Activated T-helper 17 cell treated with anti-CD3 and anti-CD28 coated beads, Interleukin-2, amount 50 U/mL, for 72 hours (primary cell): ENCODE measurements at places on chromosomes 16 and 17. TPM values are rescaled to one million over a fixed set of nuclear protein-coding genes. Genes with fewer than 3 reads are reported as not detected.

The SCNN1G gene
- total RNA-seq = not detected

The GNAO1 gene
- 0.74 TPM for total RNA-seq

The KRT23 gene
- total RNA-seq = not detected

The AANAT gene
- not detected for total RNA-seq

The GJD3 gene
- total RNA-seq = not detected

DNA sequence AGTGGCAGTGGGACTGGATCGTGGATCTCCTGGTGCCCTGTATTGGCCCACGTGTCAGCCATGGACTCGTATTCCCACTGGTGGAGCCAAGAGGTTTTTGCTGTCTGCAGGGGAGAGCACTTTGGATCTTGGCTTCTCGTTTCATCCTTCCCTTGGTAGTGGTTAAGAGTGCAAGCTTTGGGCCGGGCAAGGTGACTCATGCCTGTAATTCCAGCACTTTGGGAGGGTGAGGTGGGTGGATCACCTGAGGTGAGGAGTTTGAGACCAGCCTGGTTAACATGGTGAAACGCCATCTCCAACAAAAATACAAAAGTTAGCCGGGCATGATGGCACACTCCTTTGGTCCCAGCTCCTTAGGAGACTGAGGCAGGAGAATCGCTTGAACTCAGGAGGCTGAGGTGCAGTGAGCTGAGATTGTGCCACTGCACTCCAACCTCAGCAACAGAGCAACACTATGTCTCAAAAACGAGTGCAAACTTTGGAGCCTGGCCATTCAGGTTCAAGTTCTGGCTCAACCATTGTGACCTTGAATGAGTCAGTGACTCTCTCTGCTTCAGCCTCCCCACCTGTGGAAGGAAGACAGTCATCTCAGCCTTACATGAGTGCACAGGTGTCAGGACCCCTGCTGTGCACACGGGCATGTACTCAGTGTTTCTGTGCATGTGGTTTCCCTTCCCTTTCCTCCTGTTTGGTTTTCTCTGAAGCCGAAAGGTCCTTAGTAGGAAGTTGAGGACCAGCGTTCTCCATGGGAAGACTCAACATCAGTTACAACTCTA lies 57.4 kb downstream of the PLCG2 start:
- peaks cover 10% of the 10 kb centered on the region for H3K27me3 ChIP-seq
- no peak for ATAC-seq
- no peaks in the 10 kb centered on the region for H3K4me1 ChIP-seq
- H3K36me3 ChIP-seq = no peaks in the 10 kb centered on the region
- H3K27ac ChIP-seq = no peak overlapping the region

DNA sequence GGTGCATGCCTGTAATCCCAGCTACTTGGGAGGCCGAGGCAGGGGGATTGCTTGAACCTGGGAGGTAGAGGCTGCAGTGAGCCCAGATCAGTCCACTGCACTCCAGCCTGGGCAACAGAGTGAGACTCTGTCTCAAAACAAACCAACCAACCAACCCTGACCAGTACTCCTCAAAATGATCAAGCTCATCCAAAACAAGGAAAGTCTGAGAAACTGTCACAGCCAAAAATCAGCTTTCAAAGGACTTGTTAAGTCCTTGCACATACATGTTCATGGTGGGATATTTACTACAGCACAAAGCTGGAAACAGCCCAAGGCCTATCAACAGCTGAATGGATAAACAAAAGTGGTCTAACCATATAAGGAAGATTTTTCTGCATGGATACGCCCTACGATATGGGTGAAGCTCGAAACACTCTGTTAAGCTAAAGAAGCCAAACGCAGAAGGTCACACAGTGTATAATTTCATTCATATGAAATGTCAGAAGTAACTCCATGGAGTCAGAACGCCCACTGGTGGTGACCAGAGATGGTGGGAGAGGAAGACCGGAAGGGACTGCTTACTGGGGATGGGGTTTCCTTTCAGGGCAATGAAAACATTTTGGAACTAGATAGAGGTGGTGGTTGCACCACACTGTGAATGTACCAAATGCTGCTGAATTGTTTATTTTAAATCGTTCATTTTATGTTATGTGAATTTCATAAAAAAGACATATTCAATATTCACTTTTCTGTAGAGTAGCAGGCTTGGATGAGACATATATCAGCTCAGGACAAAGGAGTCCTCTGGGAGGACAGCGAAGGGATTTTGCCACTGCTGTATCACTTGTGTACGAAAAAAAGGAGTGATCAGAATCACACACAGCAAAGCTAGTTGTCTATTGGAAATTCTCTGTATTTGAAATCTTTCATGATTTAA lies 17.7 kb downstream of the CCL17 start:
- no peak for ATAC-seq
- no peaks in the 10 kb centered on the region for H3K4me1 ChIP-seq
- no peaks in the 10 kb centered on the region for H3K27me3 ChIP-seq
- peak overlapping the region; percentile 23 for H3K27ac ChIP-seq
- H3K36me3 ChIP-seq = peaks cover 4% of the 10 kb centered on the region

GRCh38 chr16:865026-865425 lies 64.5 kb upstream of the GNG13 start:
- H3K4me1 ChIP-seq = peaks cover 6% of the 10 kb centered on the region
- no peaks in the 10 kb centered on the region for H3K27me3 ChIP-seq
- ATAC-seq = no peak

DNA sequence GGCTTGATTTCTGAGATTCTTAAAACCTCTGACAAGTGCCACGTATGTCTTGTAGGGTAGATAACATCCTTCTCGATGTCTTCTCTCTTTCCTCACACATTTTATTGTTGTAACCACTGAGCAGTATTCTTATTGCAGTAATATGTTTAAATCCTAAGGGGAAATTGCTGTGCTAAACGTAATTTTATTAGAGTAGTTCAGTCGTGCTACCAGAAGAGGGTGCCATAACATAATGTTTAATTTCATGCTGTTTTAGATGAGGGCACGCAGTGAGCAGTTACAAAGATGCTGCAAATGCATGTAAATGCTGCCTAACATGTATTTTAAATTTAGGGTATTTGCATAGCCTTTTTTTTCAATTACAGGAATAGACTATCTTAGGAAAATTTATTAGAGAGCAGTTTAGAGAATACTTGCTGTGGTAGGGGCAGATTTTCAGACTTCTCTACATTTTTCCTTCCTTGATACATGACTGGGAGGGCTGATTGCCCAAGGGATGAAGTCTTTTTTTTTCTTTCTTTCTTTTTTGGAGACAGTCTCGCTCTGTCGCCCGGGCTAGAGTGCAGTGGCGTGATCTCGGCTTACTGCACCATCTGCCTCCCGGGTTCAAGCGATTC lies 51.7 kb downstream of the GAN start:
- no peak overlapping the region for H3K4me3 ChIP-seq
- no peaks in the 10 kb centered on the region for H3K27me3 ChIP-seq
- H3K4me1 ChIP-seq = peaks cover 6% of the 10 kb centered on the region
- ATAC-seq = peak; percentile 56

DNA sequence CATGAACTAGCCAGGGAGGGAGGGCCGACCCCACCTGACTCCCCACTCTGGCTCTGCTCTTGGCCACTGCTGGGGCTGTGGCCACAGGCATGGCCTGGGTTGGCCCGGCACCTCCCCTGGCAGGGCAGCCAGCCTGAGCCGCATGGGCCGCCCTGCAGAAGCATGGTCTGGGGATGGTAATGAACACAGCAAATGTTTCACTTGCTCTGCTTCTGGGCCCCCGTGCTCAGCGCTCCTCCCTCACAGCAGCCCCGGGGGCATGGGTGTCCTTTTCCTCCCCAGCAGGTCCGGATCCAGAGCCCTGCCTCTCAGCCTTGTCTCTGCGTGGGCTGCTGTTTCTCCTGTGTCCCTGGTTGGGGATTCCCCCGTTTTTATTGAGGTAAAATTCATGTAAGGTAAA lies 30.9 kb upstream of the KCNJ12 start:
- no peak for ATAC-seq
- H3K4me3 ChIP-seq = no peak overlapping the region
- H3K27ac ChIP-seq = no peak overlapping the region
- H3K4me1 ChIP-seq = no peaks in the 10 kb centered on the region
- H3K27me3 ChIP-seq = no peaks in the 10 kb centered on the region

DNA sequence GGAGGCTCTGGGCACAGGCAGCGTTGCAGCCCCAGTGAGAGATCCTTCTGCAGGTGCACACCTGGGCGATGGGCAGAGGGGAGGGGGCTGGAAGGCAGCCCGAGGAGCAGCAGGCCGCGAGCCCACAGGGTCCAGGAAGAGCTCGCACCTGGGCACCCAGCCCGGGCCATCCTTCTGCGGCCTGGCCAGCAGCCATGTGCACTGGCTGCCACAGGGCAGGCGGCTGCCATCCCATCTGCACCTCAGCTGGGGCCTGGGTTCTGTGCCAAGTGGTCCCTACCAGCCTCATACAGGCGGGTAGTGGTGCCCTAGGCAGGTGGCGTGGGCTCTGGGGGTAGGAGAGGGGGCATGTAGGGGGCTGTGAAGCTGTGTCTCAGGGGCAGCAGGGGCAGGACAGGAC lies 197.2 kb downstream of the RBFOX3 start:
- H3K27ac ChIP-seq = no peak overlapping the region
- H3K27me3 ChIP-seq = peaks cover 7% of the 10 kb centered on the region
- no peak for ATAC-seq
- no peaks in the 10 kb centered on the region for H3K4me1 ChIP-seq
- no peaks in the 10 kb centered on the region for H3K36me3 ChIP-seq

DNA sequence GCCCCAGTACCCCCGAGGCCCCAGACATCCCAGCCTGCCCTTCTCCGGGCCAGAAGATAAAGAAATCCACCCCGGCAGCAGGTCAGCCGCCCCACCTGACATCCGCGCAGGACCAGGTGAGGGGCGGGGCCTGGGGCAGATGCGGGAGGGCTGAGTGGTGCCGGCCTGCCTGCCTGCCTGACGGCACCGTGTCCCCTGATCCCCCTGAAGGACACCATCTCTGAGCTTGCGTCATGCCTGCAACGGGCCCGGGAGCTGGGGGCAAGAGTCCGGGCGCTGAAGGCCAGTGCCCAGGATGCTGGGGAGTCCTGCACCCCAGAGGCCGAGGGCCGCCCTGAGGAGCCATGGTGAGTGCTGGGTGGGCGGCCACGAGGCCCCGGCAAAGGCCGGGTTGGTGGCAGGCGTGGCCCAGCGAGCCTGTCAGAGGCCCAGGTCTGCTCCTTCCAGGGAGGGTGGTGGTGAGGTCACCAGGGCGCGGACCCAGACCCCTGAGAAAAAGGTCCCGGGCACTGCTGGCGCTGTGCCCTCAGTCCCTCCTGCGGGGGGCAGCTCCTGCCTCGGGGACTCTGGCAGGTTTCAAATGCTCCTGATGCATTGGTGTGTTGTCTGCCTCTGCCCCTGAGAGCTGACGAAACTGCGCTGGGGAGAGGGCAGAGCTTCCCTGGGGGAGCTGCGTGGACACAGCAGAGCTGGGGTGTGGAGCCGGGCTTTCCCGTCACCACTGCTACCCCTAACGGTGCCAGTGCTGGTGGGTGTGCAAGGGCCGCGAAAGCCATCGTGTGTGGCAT lies 1.2 kb downstream of the CDT1 start:
- ATAC-seq = peak; percentile 24
- peaks cover 66% of the 10 kb centered on the region for H3K36me3 ChIP-seq
- H3K27ac ChIP-seq = no peak overlapping the region
- H3K4me3 ChIP-seq = peak overlapping the region; percentile 60
- peaks cover 13% of the 10 kb centered on the region for H3K4me1 ChIP-seq

DNA sequence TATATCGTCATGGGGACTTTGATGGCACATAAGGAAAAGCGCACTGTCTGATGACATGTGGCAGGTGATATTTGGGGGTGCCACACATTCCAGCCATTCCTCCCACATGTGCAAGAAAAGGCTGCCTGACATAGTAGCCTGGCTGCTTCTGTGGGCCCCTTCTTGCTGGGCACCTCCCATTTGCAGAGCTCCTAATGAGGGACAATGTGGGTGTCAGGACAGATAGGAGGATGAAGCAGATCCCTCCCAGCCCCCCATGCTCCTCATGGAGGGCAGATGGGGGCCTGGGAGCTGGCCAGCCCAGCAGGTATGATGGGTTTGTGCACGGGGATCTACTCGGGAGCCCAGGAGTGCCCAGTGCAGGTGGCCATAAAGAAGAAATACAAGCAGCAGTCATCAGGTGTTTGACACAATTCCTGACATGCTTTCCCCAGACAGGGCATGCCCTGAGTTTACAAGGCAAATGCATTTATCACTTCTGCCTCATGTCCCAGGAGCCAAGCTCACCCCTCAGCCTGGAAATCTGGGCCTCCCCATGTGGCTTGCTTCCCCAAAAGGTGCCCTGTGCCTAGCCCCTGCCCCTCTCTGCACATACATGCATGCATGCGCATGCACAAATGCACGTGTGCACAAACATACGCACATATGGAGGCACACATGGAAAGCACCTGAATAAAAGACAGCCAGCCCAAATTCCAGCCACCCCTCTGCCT lies 260.6 kb upstream of the RPL38 start:
- no peak overlapping the region for H3K4me3 ChIP-seq
- H3K27ac ChIP-seq = no peak overlapping the region
- H3K4me1 ChIP-seq = no peaks in the 10 kb centered on the region

DNA sequence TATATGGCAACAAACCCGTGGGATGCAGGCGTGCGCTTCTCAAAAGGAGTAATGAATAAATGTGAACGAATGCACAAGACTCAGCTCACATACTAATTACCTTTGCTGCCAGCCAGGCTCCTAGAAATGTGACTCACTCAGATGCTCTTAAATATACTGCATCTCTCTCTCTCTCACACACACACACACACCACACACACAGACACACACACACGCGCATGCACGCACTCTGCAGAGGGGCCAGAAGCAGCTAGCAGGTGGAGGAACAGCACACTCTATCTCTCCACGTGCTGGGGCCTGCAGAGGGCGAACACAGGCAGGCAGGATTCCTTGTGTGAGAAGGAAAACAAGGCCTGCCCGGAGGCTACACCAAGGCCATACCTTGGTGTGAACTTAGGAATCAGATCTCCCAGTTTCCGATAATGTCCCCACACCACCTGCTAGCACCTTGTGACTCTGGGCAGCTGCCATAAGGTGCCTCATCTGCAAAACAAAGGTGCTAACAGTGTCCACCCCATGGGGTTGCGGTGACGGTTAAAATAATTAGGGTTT lies 5.3 kb downstream of the GPRC5B start:
- ATAC-seq = no peak
- H3K4me1 ChIP-seq = no peaks in the 10 kb centered on the region
- no peaks in the 10 kb centered on the region for H3K36me3 ChIP-seq
- no peak overlapping the region for H3K4me3 ChIP-seq

GRCh38 chr16:47043200-47043599 lies 69.7 kb upstream of the DNAJA2 start:
- H3K27ac ChIP-seq = no peak overlapping the region
- H3K4me1 ChIP-seq = no peaks in the 10 kb centered on the region
- no peak overlapping the region for H3K4me3 ChIP-seq
- H3K36me3 ChIP-seq = no peaks in the 10 kb centered on the region

GRCh38 chr17:1107777-1108477 lies 71.9 kb downstream of the ABR start:
- H3K27ac ChIP-seq = peak overlapping the region; percentile 58
- peaks cover 23% of the 10 kb centered on the region for H3K4me1 ChIP-seq
- ATAC-seq = no peak
